RPMI7951 (cell line): ENCODE measurements at places on chromosomes 1 and 21. TPM values are rescaled to one million over a fixed set of nuclear protein-coding genes. Genes with fewer than 3 reads are reported as not detected.

GRCh38 chr1:175002910-175003517, 3.3 kb downstream of the CACYBP start:
- no peak for DNase-seq

DNA sequence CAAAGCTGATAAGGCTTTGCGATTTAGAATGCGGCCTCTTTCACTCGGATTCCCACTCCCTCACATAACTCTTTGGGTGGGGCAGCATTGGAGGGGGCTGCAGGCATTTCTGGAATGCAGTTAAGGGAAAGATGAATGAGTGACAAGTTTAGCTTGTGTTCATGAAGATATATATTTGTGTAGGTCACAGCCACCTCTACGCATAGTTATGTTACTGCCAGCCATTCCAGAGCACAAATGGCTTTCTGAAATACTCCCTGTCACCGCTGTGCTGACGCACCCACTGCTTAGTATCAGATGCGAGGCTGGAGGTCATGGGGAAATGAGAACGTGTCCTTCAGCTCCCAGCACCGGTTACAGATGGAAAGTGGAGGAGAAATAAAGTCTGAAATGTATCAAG, 54.1 kb upstream of the ATP1A1 start:
- no peak for DNase-seq

Gene CRYBG2
- total RNA-seq, result not detected in 2 replicates

DNA sequence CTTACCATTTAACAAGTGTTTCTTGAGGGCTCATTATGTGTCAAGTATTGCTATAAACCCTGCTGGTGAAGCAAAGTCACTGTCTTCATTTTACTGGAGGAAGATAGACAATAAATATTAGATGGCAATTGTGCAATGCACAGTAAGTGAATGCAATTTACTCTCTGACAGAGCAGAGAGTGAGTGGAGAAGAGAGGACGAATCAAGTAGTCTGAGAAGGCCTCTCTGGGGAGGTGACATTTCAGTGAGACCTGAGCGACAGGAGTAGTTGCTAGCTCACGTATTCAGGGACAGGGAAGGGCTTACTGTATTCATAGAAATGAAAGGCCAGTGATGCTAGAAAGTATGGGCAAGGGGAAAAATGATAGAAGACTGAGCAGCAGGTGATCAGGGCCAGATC, 1.2 kb upstream of the NMNAT2 start:
- no peak for DNase-seq

GRCh38 chr1:234875328-234875952, 253.2 kb downstream of the TOMM20 start:
- DNase-seq, result no peak

DNA sequence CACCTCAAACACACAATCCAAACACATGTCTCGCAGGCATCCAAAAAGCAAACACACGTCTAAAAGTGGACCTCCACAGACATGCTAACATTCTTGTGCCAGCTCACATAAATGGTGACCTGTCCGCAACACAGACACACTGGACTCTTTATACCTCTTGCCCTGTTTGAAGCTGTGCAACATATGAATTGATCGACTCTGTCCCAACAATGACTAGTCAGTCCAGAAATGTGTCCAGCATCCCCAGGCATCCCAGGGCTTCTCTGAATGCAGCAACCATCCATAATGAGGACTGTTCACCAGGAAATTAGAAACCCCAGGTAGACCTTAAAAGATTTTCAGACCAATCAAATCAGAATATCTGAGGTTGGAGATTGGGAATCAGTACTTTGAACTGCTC, 3.2 kb downstream of the DDR2 start:
- DNase-seq, result no peak

DNA sequence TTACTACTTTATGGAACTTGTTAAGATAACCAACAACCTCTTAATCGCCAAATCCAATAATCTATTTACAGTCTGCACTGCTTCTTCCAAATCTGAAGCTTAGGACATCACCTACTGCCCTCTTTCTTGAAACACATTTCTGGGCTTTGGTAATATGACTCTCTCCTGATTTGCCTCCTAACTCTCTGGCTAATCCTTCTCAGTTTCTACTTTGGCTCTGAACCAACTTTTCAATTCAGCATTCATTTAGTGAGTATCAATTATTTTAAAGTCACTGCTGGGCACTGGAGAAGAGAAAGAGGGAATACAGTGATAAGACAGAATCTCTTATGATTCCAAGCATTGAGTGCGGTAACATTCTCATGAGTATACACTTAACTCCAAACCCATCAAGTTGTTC, 275.0 kb downstream of the AKT3 start:
- no peak for DNase-seq

Gene CFAP74
- 0.10 TPM in 1 of 2 replicates, not detected in the other for total RNA-seq

- no peak for DNase-seq
These were observed 12.4 kb upstream of the MT1HL1 start for GRCh38 chr1:237016626-237017025.

GRCh38 chr1:55468142-55468795, 253.1 kb upstream of the USP24 start:
- DNase-seq, result peak; percentile 28

- no peak for DNase-seq
These were observed 7.4 kb upstream of the PIGR start for GRCh38 chr1:206953626-206954025.

DNA sequence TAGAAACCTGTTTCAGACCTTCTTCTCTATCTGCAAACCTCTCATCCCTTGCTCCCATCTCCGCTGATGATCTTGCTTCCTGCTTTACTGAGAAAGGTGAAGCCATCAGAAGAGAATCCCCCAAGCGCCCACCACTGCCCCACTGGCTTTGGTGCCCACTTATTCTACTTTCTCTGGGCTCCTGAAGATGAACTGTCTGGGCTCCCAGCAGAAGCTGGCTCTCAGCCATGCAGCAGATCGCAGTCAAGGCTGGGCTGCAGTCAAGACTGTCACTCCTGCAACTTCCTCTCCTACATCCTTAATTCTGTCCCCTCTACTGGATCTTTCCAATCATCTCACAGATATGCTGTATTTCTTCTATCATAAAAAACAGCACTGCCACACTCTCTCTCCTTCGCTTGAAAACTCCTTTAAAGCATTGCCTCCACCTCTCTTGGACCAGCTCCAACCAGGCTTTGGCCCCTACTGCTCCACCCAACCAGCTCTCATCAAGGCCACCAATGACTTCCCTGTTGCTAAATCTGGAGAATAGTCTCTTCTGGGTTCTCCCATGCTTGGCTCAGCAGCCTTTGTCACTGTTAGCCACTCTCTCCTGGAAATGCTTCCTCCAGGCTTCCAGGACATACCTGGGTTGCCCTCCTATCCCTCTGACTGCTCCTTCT, 25.8 kb downstream of the TRIM62 start:
- no peak for DNase-seq

GRCh38 chr21:32426592-32427051, 14.1 kb downstream of the EVA1C start:
- DNase-seq, result peak; percentile 72

DNA sequence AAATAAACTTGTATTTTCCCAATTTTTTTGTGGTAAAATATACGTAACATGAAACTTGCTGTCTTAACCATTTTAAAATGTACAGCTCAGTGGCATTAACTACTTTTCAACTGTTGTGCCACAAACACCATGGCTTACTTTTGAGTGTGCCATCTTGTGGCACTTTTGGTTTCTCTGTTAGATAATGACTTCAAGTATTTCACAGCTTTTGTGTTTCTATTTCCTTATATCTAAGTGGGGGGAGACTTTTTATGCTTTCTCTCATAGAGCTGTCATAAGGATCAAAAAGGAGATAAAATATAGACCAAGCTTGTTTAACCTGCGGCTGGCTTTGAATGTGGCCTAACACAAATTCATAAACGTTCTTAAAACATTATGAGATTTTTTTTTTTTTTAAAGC, 44.3 kb downstream of the CDC14A start:
- no peak for DNase-seq

DNA sequence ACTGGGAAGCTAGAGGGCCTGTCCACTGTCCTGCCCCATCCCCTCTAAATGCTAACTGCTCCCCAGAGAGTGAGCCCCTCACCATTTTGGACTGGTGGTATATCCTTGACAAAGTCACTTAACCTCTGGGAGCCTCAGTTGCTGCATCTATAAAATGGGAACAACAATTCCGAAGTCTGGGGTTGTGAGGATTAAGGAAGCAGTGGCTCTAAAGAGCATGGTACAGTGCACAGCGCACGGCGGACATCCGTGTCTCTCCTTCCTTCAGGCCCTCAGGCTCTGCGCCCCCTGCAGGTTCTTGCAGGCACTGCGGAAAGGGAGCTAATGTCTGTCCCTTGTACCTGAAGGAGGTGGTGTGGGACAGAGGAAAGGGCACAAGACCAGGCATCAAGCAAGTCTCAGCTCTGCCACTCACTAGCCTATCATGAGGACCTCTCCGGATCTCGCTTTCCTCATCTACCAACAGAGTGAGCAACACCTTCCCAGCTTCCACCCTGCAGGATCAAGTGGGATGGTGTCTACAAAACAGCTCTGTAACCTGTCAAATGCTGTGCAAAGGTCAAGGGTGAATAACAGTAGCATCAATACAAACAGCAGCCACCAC, 20.1 kb downstream of the ECE1 start:
- DNase-seq, result peak; percentile 54

GRCh38 chr1:89790592-89790991, 30.2 kb upstream of the LRRC8D start:
- no peak for DNase-seq

DNA sequence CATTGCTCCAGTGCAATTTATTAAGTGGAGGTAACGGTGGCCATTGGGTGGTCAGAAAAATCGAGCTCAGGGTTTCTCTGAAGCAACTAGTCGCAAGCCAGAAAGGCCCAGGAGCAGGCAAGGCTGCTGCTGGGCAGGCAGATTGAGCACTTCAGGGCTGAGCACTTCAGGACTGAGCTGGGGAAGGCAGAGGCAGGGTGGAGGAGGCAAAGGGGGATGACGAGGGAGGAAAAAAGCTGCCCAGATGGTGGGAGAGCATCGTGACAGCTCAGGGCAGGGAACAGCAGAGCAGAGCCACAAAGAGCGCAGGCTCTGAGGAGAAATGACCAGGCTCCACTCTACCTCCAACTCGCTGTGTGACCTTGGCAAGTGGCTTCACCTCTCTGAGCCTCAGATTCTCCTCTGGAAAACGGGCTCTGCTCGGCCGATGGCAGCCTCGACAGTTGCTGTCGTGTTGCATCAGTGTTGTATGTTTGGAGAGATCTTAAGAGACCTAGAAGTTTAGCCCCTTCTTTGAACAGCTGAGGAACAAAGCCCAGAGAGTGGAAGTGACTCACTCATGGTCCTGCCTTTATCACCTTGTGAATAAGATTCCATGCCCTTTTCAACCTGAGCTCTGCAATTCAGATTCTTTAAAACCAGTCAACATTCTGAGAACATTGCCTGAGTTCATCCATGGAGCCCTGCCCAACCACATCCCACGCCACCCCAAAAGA, 141.4 kb downstream of the SYF2 start:
- DNase-seq, result no peak
